ENCODE measurements at places on chromosomes 1 and 21. TPM values are rescaled to one million over a fixed set of nuclear protein-coding genes. Genes with fewer than 3 reads are reported as not detected.

DNA sequence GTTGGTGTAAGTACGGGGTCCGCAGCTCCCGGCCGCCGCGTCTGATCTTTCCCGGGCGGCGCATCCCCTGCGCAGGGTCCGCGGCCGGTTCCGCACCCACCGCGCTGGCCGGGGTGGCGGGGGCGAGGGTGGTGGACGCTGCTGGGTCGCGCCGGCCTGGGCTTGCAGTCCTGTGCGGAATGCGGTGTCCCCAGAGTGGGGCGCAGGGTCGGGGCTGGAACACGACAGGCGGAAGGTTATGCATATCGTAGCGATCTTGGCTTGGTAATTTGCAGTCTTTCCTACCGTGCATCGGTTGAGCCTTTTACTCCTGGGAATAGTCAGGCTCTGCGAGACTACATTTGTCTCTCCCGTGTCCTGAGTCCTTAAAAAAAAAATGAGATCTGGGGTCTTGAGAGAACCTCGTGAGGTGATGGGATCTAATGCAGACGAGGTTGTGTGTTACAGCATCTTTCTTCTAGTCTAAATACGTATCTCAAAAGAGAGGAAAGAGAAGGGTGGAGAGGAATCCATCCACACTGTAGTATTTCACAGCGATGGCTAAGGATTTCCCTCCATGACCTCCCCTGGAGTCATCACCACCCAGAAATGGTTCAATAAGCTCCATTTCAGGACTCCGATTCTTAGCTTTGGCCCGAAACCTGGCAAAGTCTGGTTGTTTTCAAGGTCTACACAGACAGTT lies 572 bp downstream of the ATP1B1 start:
- no peaks in the 10 kb centered on the region for H3K27me3 ChIP-seq
- H3K4me1 ChIP-seq = peaks cover 23% of the 10 kb centered on the region
- no peak for DNase-seq
- peak overlapping the region; percentile 90 for H3K4me3 ChIP-seq

DNA sequence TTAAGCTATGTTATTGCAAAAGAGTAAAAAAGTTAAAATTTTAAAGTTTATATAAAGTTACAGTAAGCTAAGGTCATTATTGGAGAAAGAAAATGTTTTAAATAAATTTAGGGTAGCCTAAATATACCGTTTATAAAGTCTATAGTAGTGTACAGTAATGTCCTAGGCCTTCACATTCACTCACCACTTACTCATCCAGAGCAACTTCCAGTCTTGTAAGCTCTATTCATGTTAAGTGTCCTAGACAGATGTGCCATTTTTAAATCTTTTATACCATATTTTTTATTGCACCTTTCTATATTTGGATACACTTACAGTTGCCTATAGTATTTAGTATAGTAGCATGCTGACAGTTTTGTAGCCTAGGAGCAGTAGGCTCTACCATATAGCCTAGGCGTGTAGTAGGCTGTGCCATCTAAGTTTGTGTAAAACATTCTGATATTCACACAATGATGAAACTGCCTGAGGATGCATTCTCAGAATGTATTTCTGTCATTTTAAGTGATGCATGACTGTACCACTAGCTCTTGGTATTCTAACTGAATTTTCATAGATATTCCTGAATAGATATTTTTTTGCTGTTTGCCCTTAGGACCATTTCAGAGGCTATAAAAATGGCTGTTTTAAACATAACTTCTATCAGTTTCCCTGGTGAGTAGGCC lies 26.8 kb downstream of the PPP2R5A start:
- H3K27ac ChIP-seq = no peak overlapping the region
- H3K36me3 ChIP-seq = no peaks in the 10 kb centered on the region
- H3K27me3 ChIP-seq = no peaks in the 10 kb centered on the region
- H3K4me1 ChIP-seq = no peaks in the 10 kb centered on the region

DNA sequence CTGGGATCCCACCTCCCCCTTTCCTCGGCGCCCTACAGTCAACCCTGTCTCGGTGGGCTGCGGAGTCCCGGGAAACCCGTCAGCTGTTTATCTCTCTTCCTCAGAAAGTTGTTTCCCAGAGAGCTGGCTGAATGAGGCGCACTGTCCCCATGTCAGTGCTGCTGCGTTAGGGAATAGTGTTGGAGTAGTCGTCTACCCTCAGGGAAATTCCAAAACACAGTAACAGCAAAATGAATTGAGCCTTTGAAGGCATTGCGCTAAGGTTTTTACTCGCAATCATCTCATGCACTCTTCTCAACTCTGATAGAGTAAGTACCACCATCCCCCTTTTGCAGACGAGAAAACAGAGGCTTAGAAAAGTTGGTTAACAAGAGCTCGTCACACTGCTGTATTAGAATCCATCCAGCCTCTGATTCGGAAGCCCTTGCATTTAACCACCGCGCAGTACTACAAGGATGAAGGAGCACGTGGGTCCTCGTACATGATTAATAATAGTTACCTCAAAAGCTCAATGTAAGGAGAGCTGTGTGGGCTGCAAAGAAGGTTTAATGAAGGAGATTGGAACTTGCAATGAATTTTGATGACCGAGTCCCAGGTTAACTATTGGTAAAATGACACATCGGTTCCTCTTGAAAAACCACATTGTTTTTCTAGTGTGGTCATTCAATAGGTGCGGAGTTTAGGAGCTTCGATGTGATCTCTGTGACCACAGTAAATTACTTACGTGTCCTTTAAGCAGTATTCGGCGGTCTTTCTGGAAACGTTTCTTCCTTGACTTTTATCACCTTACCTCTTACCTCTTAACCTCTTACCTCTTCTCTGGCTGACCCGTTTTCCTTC lies 788 bp upstream of the EDEM3 start:
- H3K36me3 ChIP-seq = no peaks in the 10 kb centered on the region
- peak overlapping the region; percentile 54 for H3K4me3 ChIP-seq
- H3K4me1 ChIP-seq = no peaks in the 10 kb centered on the region
- peak; percentile 55 for DNase-seq
- H3K27me3 ChIP-seq = no peaks in the 10 kb centered on the region

DNA sequence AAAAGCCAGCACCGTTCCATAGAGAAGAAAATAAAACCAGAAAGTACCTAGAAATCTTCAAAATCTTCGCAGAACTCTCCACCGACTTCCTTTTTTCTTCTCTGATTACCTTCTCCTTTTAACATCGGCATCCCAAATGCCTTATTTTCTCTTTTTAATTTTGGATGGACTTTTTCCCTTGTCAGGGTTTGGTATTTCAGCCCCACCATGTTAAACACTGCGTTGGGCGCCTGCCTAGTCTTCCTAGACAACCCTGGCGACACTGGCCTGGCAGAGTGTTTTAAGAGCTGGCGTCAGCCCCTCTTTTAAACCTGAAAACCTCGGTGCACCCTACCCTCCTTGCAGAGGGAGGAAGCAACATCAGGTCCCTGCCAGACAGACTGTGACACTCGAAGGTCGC lies 66.0 kb upstream of the EFHD2 start:
- H3K27ac ChIP-seq = no peak overlapping the region
- H3K36me3 ChIP-seq = no peaks in the 10 kb centered on the region
- H3K4me1 ChIP-seq = peaks cover 4% of the 10 kb centered on the region
- H3K27me3 ChIP-seq = no peaks in the 10 kb centered on the region
- DNase-seq = peak; percentile 50

DNA sequence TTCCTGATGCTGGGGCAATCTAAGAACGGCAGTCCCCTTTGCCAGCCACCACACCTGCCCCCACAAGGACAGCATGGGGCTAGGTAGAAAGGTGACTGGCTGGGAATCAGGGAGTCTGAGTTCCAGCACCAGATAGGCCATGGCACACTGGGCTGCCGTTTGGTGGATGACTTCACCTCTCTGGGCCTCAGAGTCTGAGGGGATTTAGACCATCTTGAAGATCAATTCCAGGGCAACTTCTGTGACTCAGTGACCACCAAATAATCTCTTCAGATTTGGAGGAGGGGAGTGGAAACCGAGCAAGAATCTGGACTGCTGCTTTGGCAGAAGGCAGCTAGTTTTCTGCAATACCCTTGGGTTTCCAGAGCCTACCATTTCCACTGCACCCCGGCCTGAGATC lies 92.1 kb upstream of the EDN2 start:
- peak; percentile 72 for DNase-seq
- no peaks in the 10 kb centered on the region for H3K4me1 ChIP-seq
- H3K36me3 ChIP-seq = no peaks in the 10 kb centered on the region
- no peak overlapping the region for H3K27ac ChIP-seq
- no peak overlapping the region for H3K4me3 ChIP-seq

- H3K27me3 ChIP-seq = no peaks in the 10 kb centered on the region
- peaks cover 2% of the 10 kb centered on the region for H3K4me1 ChIP-seq
- peak overlapping the region; percentile 100 for H3K27ac ChIP-seq
- DNase-seq = no peak
- peaks cover 1% of the 10 kb centered on the region for H3K36me3 ChIP-seq
- H3K4me3 ChIP-seq = peak overlapping the region; percentile 97
Observed at GRCh38 chr1:40256401-40257084, 1.5 kb upstream of the ZMPSTE24 start.

GRCh38 chr1:104125266-104125665 lies 375.6 kb downstream of the AMY1C start:
- DNase-seq = peak; percentile 26
- H3K4me1 ChIP-seq = no peaks in the 10 kb centered on the region
- H3K27ac ChIP-seq = no peak overlapping the region
- no peaks in the 10 kb centered on the region for H3K27me3 ChIP-seq
- no peaks in the 10 kb centered on the region for H3K36me3 ChIP-seq

- H3K4me1 ChIP-seq = peaks cover 14% of the 10 kb centered on the region
- H3K4me3 ChIP-seq = no peak overlapping the region
- no peaks in the 10 kb centered on the region for H3K27me3 ChIP-seq
- DNase-seq = peak; percentile 85
- no peak overlapping the region for H3K27ac ChIP-seq
- peaks cover 16% of the 10 kb centered on the region for H3K36me3 ChIP-seq
Observed at GRCh38 chr1:37811027-37811655, 3.1 kb upstream of the YRDC start.

DNA sequence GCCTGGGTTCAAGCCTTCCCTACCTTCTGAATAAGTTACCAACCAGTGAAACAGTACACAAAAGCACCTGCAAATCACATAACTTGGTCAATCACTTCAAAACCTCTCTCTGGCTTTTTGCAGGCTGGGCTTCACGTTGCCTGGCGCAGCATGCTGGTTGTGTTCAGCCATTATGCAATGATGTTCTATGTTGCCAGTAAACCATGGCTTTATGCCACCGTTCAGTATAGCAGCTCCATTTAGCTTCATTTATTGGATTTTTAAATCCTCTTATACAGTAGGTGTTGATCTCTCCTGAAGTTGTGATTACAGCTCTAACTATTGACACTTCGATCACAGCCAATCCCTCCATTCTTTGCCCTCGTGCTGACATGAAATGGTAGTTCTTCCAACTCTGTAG lies 233.6 kb upstream of the PTBP2 start:
- no peak overlapping the region for H3K27ac ChIP-seq
- no peak for DNase-seq
- no peaks in the 10 kb centered on the region for H3K4me1 ChIP-seq
- H3K4me3 ChIP-seq = no peak overlapping the region

DNA sequence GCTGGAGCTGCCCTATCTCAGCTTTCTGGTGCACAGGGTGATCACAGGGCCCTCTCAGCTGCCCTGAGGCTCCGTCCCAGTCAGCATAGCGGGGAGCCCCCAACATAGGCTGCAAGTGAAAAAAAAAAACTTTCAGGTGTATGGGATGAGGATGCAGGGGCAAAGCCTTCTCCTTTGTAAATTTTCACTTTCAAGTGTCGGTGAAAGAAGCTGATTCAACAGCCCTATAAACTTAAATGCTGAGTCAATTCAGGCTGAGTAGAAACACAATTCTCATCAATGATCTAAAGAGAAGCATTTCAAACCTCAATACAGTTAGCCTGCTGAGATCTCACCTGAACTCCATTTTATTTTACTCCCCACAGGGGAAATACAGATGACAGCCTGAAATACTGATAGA lies 171.2 kb downstream of the SEC16B start:
- peaks cover 4% of the 10 kb centered on the region for H3K27me3 ChIP-seq
- no peak overlapping the region for H3K27ac ChIP-seq
- no peak for DNase-seq
- H3K4me3 ChIP-seq = no peak overlapping the region
- H3K36me3 ChIP-seq = no peaks in the 10 kb centered on the region
- no peaks in the 10 kb centered on the region for H3K4me1 ChIP-seq

GRCh38 chr1:99565606-99566289 lies 80.2 kb upstream of the PALMD start:
- no peak for DNase-seq
- H3K27me3 ChIP-seq = no peaks in the 10 kb centered on the region
- no peak overlapping the region for H3K4me3 ChIP-seq
- H3K4me1 ChIP-seq = peaks cover 2% of the 10 kb centered on the region
- H3K27ac ChIP-seq = no peak overlapping the region

DNA sequence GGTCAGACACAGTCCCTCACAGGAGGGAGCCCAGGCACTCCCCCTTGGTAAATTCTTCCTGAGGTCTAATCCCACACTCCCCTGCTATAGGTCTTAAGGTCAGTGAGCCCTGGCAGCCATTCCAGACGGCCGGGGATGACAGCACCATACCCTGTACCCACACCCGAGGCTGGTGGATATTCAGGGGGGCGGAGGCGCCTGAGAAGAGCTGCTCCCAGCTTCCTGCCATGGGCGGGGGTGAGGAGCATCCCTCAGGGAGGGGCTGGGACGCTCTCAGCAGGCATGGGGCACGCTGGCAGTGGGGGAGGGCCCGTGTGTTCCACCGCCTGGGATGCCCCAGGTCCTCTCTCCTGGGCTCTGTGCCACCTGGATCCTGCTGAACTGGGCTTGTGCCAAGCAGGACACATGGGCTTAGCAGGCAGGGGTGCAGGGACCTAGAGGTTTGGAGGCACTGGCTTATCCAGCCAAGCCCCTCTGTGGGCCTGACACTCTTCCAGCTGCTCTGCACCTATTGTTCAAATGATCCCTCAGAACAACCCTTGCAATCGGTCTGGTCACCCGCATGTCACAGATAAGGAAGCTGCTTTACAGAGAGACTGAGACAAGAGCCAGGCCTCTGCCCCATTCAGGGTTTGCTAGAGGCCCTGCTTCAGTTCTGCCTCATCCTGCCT lies 5.7 kb upstream of the ADGRB2 start:
- no peaks in the 10 kb centered on the region for H3K36me3 ChIP-seq
- no peak overlapping the region for H3K27ac ChIP-seq
- no peak for DNase-seq
- peaks cover 47% of the 10 kb centered on the region for H3K27me3 ChIP-seq
- H3K4me1 ChIP-seq = no peaks in the 10 kb centered on the region
- no peak overlapping the region for H3K4me3 ChIP-seq

GRCh38 chr1:70043804-70044203 lies 161.6 kb downstream of the LRRC40 start:
- no peak overlapping the region for H3K4me3 ChIP-seq
- DNase-seq = peak; percentile 54
- no peaks in the 10 kb centered on the region for H3K36me3 ChIP-seq
- no peak overlapping the region for H3K27ac ChIP-seq
- no peaks in the 10 kb centered on the region for H3K27me3 ChIP-seq

GRCh38 chr1:14919751-14920150 lies 233.8 kb upstream of the TMEM51 start:
- no peak overlapping the region for H3K27ac ChIP-seq
- no peaks in the 10 kb centered on the region for H3K36me3 ChIP-seq
- no peak overlapping the region for H3K4me3 ChIP-seq
- no peaks in the 10 kb centered on the region for H3K4me1 ChIP-seq

CKS1B gene
- polyA plus RNA-seq = 176 TPM

NTMT2 gene
- not detected for polyA plus RNA-seq

PLPP3 gene
- polyA plus RNA-seq = 185 TPM

PDC gene
- polyA plus RNA-seq = 0.07 TPM

TMEM81 gene
- 2.1 TPM for polyA plus RNA-seq

VANGL2 gene
- 0.02 TPM for polyA plus RNA-seq

All from fibroblast of lung (primary cell).